H7 (cell line): ENCODE measurements at places on chromosomes 1 and 21. TPM values are rescaled to one million over a fixed set of nuclear protein-coding genes. Genes with fewer than 3 reads are reported as not detected.

The GPATCH3 gene
- 16.1 and 23.7 TPM in 2 replicates for total RNA-seq

The METTL13 gene
- 47.9 and 49.5 TPM in 2 replicates for total RNA-seq

The PROK1 gene
- not detected in 2 replicates for total RNA-seq

The VCAM1 gene
- total RNA-seq: not detected in 2 replicates

The FAM72C gene
- 6.7 and 8.0 TPM in 2 replicates for total RNA-seq
